ENCODE measurements at places on chromosomes 5 and 9. TPM values are rescaled to one million over a fixed set of nuclear protein-coding genes. Genes with fewer than 3 reads are reported as not detected.

NELFB gene
- 50.0 TPM for total RNA-seq

ZBTB5 gene
- total RNA-seq: 5.6 TPM

GRCh38 chr5:172843825-172844576 lies 9.9 kb downstream of the ERGIC1 start:
- no peaks in the 10 kb centered on the region for H3K36me3 ChIP-seq
- no peak overlapping the region for H3K4me3 ChIP-seq
- no peak overlapping the region for H3K27ac ChIP-seq
- no peak for DNase-seq
- peaks cover 6% of the 10 kb centered on the region for H3K4me1 ChIP-seq

PDLIM4 gene
- total RNA-seq: 67.2 TPM

GRCh38 chr5:75538211-75538610 lies 26.5 kb downstream of the POLK start:
- H3K4me3 ChIP-seq: no peak overlapping the region
- no peaks in the 10 kb centered on the region for H3K27me3 ChIP-seq
- H3K4me1 ChIP-seq: no peaks in the 10 kb centered on the region
- H3K27ac ChIP-seq: no peak overlapping the region
- DNase-seq: peak; percentile 39
- H3K36me3 ChIP-seq: no peaks in the 10 kb centered on the region

- H3K27me3 ChIP-seq: no peaks in the 10 kb centered on the region
- no peaks in the 10 kb centered on the region for H3K4me1 ChIP-seq
- no peak overlapping the region for H3K27ac ChIP-seq
- no peak for DNase-seq
These were observed 304.3 kb upstream of the MEF2C start for GRCh38 chr5:89187268-89187667.

SPATA6L gene
- 1.2 TPM for total RNA-seq

GRCh38 chr5:57939771-57940170 lies 457.2 kb upstream of the ACTBL2 start:
- H3K27me3 ChIP-seq: no peaks in the 10 kb centered on the region
- DNase-seq: peak; percentile 5
- no peaks in the 10 kb centered on the region for H3K36me3 ChIP-seq
- H3K4me3 ChIP-seq: no peak overlapping the region

DNA sequence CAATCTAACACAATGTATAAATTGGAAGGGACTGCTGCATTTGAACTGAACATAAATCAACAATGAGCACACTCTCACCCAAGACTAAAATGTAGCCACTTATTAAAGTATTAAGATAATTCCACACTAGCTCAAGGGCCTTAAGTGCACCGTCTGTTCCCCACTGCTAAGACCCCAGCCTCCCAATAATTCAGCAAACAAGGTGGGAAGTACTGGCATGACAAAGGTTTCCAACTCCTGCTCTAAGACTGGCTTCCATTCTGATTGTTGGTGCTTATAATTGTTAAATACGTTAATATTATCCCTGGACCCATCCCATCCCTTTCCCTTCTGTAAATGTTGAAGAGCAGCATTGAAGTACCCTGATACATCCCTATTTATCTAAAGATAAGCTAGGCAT lies 636.7 kb downstream of the NR2F1-AS1 start:
- DNase-seq: no peak
- no peaks in the 10 kb centered on the region for H3K27me3 ChIP-seq
- H3K36me3 ChIP-seq: no peaks in the 10 kb centered on the region
- no peak overlapping the region for H3K4me3 ChIP-seq
- H3K27ac ChIP-seq: no peak overlapping the region
- no peaks in the 10 kb centered on the region for H3K4me1 ChIP-seq

IRX2 gene
- 0.33 TPM for total RNA-seq

NSG2 gene
- not detected for total RNA-seq

GMCL2 gene
- total RNA-seq: under 0.01 TPM

GRCh38 chr5:100803397-100803796 lies 99.7 kb downstream of the ST8SIA4 start:
- H3K27ac ChIP-seq: no peak overlapping the region
- DNase-seq: peak; percentile 84
- no peaks in the 10 kb centered on the region for H3K4me1 ChIP-seq
- no peaks in the 10 kb centered on the region for H3K27me3 ChIP-seq
- H3K4me3 ChIP-seq: no peak overlapping the region
- no peaks in the 10 kb centered on the region for H3K36me3 ChIP-seq

DNA sequence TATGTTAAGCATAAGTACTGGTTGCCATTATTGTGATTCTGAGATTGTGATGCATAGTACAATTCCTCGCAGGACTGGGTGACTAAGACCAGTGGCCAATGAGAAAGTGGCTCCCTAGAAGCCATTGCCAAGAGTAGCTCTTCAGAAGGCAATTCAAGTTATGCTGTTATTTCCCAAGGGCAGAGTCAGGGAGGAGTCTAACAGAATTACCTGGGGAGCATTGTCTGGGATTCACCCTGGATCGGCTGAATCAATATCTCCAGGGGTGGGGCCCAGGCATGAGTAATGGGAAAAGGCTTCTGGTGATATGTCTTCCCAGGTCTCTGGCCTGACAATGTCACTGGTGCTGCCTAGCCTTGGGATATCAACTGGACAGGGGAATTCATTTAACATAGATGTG lies 10.9 kb upstream of the ARHGEF28 start:
- H3K27ac ChIP-seq: no peak overlapping the region
- H3K36me3 ChIP-seq: no peaks in the 10 kb centered on the region
- no peaks in the 10 kb centered on the region for H3K4me1 ChIP-seq
- DNase-seq: no peak
- H3K27me3 ChIP-seq: no peaks in the 10 kb centered on the region

DNA sequence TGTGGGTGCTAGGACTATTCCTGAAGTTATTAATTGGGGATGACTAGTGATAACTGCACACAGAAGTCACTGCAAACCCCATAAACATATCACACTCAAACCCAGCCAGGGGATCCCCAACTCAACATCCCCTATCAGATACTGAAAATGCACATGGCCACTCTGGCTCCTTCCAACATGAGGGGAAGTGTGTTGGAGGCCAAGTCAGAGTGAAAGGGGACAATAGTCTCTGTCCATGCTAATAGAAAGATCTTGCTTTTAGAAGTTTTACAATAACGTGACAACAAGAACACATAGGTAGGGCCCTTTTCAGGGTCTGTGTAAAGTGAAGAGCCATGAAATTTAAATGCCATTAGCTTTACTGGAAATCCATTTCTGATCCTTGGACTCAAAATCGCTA lies 98.8 kb upstream of the SEMA6A start:
- no peak overlapping the region for H3K4me3 ChIP-seq
- no peaks in the 10 kb centered on the region for H3K36me3 ChIP-seq
- DNase-seq: no peak
- H3K27me3 ChIP-seq: no peaks in the 10 kb centered on the region

AMBP gene
- total RNA-seq: 0.17 TPM

GRCh38 chr5:4413996-4414395 lies 726.1 kb upstream of the ADAMTS16 start:
- no peak for DNase-seq
- no peaks in the 10 kb centered on the region for H3K36me3 ChIP-seq
- no peak overlapping the region for H3K27ac ChIP-seq
- no peaks in the 10 kb centered on the region for H3K27me3 ChIP-seq
- no peak overlapping the region for H3K4me3 ChIP-seq

- no peak overlapping the region for H3K27ac ChIP-seq
- no peaks in the 10 kb centered on the region for H3K36me3 ChIP-seq
- no peak for DNase-seq
- H3K4me3 ChIP-seq: no peak overlapping the region
These were observed 50.3 kb downstream of the CETN3 start for GRCh38 chr5:90359073-90359920.

ALDH7A1 gene
- total RNA-seq: 44.8 TPM

DNA sequence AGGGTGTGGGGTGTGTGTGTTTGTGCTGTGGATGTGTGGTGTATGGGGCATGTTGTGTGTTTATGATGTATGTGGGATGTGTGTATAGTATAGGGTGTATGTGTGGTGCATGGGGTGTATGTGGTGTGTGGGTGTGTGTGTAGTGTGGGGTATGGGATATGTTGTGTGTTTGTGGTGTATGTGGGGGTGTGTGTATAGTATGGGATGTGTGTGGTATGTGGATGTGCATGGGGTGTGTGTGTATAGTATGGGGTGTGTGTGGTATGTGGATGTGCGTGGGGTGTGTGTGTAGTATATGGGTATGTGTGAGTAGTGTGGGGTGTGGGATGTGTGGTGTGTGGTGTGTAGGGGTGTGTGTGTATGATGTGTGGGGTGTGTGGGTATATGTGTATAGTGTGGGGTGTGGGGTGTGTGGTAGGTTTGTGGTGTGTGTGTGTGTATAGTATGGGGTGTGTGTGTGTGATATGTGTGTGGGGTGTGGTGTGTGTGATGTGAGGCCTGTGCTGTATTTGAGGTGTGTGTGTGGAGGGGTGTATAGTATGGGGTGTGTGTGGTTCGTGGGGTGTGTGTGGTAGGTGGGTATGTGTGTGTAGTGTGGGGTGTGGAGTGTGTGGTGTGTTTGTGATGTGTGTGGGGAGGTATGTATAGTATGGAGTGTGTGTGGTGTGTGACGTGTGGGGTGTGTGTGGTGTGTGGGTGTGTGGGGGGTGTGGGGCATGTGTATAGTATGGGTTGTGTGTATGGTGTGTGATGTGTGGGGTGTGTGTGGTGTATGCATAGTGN lies 10.5 kb downstream of the ECSCR start:
- no peaks in the 10 kb centered on the region for H3K36me3 ChIP-seq
- H3K27ac ChIP-seq: no peak overlapping the region
- H3K4me3 ChIP-seq: no peak overlapping the region
- H3K27me3 ChIP-seq: no peaks in the 10 kb centered on the region
- no peak for DNase-seq

DNA sequence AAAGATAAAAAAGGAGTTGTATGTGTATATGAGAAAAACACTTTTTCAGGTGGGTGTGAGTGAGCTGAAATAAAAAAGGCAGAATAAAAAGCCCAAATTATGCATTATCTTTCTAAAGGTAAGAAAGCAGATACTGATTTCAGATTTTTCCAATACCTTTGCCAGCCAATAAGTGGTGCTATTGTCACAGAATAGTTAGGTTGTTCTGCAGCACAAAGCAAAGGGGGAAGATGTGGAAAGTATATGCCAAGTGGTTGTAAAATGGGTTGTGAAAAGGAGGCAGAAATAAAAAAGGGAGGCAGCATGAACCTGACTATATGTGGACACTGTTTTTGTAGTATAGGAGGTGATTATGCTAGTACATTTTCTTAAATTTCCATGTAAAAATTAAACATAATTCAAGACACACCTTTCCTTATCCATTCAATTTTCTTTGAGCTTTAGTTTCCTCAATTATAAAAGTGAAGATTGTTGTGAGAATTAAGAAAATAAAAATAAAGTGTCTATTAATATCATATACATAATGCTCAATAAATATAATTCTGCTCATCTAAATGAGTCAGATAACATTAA lies 106.7 kb downstream of the SMIM15 start:
- peak; percentile 80 for DNase-seq
- H3K27me3 ChIP-seq: no peaks in the 10 kb centered on the region
- H3K27ac ChIP-seq: no peak overlapping the region
- H3K4me3 ChIP-seq: no peak overlapping the region
- H3K36me3 ChIP-seq: no peaks in the 10 kb centered on the region

- no peak for DNase-seq
- no peaks in the 10 kb centered on the region for H3K36me3 ChIP-seq
- no peaks in the 10 kb centered on the region for H3K4me1 ChIP-seq
- no peak overlapping the region for H3K4me3 ChIP-seq
These were observed 28.0 kb downstream of the TBCA start for GRCh38 chr5:77748160-77748559.

LSM11 gene
- total RNA-seq: 2.1 TPM

DNA sequence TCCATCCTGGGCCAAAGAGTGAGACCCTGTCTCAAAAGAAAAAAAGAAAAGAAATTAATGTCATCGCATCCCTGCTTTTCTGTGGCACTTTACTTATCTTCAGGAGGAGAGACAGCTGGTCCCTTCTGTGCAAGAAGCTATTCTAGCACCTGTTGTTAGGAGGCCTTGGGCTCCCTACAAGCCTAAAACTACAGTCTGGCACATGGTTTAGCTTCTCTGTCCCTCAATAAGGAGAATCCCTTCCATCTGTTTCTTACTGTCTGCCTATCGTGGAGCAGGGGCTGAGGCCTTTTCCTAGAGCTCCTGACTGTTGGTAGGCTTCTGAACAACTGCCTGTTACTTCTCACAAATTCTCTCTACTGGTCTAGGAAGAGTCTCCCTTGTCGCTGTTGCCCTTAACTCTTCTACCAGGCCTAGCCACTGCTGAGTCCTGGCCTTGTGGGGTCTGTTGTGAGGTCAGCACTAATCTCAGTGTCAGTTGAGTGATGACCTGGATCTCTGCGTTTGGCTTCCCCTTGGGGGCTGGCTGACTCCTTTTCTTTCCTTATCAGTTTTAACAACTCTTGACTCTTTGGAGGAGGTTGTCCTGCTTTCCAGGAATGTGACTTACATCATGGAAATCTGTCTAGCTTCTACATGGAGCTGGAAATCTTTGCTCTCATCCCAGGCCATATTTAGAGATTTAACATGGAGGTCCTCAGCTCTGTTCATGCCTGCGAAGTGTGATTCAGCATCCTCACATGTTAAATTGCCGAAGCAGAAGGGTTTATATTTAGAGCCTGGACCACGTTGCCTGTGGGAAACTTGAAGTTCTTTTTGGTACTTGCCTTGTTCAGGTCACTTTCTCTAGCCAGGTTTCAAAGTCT lies 5.7 kb upstream of the GARNL3 start:
- H3K36me3 ChIP-seq: no peaks in the 10 kb centered on the region
- H3K4me3 ChIP-seq: no peak overlapping the region
- H3K27ac ChIP-seq: no peak overlapping the region
- no peaks in the 10 kb centered on the region for H3K27me3 ChIP-seq
- DNase-seq: no peak
- H3K4me1 ChIP-seq: no peaks in the 10 kb centered on the region

- H3K27me3 ChIP-seq: no peaks in the 10 kb centered on the region
- H3K4me3 ChIP-seq: no peak overlapping the region
- DNase-seq: no peak
- no peaks in the 10 kb centered on the region for H3K36me3 ChIP-seq
- no peak overlapping the region for H3K27ac ChIP-seq
- no peaks in the 10 kb centered on the region for H3K4me1 ChIP-seq
These were observed 452.5 kb downstream of the GADD45G start for GRCh38 chr9:90057361-90057760.

DNA sequence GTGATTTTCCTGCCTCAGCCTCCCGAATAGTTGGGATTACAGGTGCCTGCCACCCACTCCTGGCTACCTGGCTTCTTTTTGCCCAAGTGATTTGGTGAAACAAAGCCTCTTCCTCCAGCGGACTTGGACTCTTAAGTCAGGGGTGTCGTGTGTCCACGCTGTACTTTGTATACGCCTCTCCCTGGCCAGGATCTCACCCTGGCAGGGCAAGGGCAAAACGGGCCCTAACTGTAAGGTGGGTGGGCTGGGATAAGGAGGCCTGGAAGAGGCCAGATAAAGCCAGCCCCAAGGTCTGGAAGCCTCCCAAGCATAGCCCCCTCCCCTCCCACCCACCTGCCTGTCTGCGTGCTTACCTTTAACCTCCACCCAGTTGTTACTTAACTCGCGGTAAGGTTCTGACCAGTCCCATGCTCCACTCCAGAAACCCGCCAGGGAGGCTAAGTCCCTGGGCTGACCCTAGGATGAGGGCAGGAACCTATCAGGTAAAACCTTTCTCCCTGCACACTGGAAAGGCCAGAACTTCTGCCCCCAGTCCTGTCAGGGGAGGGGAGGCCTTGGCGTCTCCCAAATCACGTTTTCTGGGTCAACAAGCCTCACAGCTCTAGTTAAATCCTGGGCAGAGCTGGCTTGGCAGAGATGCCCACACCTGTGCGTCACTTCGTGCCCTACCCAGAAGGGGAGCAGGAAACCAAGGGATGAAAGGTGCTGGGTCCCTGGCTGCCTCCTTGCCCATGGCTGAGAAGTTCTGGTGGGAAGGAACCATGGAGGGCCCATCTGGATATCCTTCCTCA lies 8.4 kb downstream of the CDK9 start:
- DNase-seq: no peak
- peaks cover 19% of the 10 kb centered on the region for H3K36me3 ChIP-seq
- no peak overlapping the region for H3K27ac ChIP-seq
- H3K4me3 ChIP-seq: no peak overlapping the region
- H3K27me3 ChIP-seq: no peaks in the 10 kb centered on the region

ZNF474 gene
- total RNA-seq: under 0.01 TPM

Measured in fibroblast of lung (primary cell).